ENCODE measurements at places on chromosomes 3 and 15.

- no peak for DNase-seq
Observed at GRCh38 chr3:135739779-135740178, 225.7 kb upstream of the PPP2R3A start.

DNA sequence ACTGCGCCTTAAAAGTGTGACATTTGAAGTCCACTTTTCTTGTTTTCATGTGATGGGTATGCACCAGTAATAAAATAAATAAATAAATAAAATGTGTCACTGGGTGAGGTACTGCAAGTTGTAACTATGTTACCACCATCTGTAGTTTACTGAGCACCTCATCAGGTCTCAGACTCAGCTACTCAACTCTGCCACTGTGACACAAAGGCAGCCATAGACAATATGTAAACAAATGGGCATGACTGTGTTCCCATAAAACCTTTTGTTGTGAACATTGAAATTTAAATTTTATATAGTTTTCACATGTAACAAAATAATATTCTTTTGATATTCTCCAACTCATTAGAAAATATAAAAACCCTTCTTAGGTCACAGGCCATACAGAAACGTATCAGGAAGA, 120.1 kb downstream of the DNAJB8 start:
- no peak for DNase-seq

- no peak for DNase-seq
Observed at GRCh38 chr3:116339441-116340028, 105.8 kb downstream of the LSAMP start.

DNA sequence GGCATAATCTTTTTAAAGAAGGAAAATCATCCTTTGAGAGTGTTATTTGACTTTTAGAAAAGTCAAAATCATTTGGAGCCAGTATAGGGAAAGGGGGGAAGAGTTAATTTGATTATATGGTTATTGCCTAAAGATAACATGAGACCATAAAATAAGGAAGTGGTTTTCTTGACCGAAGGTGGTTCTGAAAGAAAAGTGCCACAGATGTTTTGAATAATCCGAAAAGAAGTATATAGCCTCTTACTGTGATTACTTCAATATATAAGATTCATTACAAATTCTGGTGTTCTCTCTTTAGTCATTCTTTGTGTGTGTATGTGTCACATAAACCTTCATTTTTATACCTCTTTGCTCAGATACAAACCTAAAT, 1.1 kb downstream of the DNAJB11 start:
- no peak for DNase-seq

DNA sequence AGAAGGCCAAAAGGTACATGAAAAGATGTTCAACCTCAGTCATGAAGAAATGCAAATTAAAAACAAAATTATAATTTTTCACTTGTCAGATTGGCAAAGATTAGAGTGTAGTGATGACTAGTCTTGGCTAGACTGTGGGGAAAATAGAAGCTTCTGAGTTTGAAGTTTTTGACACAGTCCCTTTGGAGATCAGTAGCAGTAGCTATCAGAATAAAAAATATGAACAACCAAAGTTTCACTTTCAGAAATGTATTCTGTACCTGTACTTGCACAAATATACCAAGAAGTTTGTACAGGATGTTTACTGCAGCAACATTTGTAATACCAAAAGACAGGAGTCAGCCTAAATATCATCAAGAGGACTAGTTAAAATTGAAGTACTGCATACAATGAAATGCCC, 14.1 kb downstream of the ATP2C1 start:
- no peak for DNase-seq

GRCh38 chr15:81056304-81056703, 55.6 kb downstream of the TLNRD1 start:
- no peak for DNase-seq

GRCh38 chr3:126837773-126838172, 133.7 kb downstream of the CHCHD6 start:
- no peak for DNase-seq

- no peak for DNase-seq
Observed at GRCh38 chr15:69172847-69173246, 12.4 kb downstream of the GLCE start.

GRCh38 chr15:33135355-33135781, 59.1 kb downstream of the FMN1 start:
- no peak for DNase-seq

DNA sequence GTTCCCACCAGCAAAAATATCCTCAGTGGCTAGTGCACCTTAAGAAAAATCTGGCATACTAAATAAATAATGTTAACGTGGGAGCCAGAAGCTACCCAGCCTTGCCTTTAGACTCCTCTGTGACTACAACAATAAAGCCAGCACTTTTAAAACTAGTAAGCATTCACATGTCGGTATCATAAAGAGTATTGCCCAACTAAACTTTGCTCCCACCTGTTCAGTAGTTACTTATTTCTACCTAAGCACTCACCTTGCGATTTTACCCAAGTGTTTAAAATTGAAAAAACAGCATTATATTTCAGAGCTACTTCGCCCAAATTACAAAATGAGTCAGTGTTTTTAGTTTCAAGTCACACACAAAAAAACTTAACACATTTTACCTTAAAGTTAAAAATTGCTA, 12.8 kb downstream of the ALDH1L1 start:
- DNase-seq, result no peak

- no peak for DNase-seq
Observed at GRCh38 chr3:44874308-44874707, at the start of gene TGM4. Gene TGM4 (plus strand): TSS chr3:44874608. CDS start chr3:44874679, 71 bp downstream.

GRCh38 chr3:56157693-56158362, 310.4 kb downstream of the ERC2 start:
- DNase-seq, result no peak

DNA sequence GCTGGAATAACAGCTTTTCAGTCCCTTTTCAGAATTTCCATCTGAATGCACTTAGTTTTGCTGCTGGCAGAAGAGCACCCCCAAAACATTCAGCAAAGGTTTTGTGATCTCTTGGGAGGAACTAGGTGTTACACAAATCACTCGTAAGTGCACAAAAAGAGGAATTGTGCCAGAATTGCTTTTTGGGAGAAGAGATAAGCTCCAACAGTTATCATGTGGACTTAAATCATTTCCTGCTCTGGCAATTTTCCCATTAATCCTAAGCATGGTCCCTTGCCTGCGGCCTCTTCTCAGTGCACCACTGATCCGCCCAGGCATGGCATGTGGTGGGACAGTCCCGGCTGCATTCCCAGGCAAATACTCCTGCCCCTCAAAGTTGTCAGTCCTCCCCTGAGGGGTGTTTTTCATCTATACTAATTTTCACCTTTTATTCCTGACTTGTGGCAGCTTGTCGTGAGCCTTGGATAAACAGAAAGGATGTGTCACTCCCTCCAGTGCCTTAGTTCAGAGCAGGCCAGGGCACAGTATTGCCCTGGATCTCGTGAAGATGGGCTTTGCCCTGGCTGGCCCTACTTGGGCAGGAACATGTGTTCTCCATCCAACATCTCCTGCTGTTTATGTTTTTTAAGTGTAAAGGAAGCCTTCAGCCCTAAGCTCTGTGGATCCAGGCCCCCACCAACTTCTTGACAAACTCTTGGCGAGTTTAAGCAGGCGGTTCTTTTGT, 44.6 kb upstream of the VILL start:
- no peak for DNase-seq

DNA sequence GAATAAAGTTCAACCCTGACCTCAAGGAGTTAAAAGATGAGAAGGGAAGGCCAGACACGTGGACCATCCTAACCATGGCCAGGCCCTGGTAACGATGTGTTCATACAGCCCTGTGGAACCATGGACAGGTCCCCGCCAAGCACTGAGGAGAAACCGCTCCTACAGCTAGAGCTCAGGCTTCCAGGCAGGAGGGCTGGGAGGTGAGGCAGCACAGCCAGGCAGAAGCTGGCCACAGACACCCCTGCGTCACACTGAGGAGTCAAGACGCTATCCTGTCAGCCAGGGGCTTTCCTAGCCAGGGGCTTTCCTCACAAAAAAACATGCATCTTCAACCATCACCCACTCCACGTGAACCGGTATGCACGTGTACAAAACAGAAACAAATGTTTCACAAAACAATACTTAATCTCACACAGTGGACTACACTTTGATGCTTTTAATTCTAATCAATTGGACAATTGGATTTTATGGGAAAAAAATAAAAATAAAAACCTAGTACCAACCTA, 73.2 kb downstream of the TBC1D2B start:
- DNase-seq, result no peak

DNA sequence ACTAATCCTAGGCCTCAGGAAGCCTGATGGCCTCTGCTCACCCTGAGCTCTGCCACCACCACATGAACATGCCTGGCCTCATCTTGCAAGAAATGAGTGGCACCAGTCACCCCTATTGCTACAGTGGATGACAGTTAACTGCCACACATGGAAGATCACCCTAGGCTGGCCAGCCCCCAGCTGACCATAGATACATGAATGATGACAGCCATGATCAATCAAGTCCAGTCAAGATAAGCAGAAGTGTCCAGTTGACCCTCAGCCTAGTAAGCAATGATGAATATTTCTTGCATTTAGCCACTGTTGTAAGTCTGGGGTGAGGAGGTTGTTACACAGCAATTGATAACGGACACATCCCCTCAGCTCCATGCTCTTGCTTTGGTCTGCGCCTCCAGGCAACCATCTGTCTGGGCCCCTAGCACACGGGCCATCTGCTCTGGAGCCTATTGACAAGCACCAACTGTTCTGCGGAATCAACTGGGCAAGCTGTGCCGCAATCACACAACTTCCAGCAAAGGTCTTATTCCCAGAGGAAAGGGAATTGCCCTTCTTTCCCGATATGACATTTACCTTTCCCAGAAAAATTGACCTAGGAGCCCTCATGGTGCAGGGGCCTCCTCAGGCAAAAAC, 2.2 kb upstream of the LYZL4 start:
- no peak for DNase-seq

- peak; percentile 73 for DNase-seq
Observed at GRCh38 chr15:82680200-82681102, 29.2 kb downstream of the AP3B2 start.

- DNase-seq, result peak; percentile 33
Observed at GRCh38 chr3:195758721-195759353, 38.1 kb downstream of the MUC20 start.

GRCh38 chr3:4375911-4376310, 72.7 kb downstream of the SETMAR start:
- no peak for DNase-seq

DNA sequence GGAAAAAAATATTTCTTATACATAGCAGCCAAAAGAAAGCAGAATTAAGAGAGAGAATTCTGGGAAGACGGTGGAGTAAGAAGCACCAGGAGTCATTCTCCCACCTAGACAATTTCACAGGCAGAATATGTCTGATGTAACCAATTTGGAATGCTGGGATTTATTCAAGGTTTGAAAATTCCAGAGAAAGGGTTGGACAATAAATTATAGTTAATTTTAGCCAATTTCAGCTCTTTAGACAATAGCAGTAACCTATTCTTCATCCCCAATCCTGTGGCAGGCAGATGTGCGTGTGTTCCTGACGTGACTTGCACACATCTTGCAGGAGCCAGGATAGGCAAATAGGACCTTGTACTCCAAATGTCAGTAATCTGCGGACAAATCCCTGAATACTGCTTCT, 541.0 kb upstream of the NAALADL2 start:
- DNase-seq, result no peak

- DNase-seq, result no peak
Observed at GRCh38 chr15:69529961-69530633, 77.5 kb downstream of the RPLP1 start.

DNA sequence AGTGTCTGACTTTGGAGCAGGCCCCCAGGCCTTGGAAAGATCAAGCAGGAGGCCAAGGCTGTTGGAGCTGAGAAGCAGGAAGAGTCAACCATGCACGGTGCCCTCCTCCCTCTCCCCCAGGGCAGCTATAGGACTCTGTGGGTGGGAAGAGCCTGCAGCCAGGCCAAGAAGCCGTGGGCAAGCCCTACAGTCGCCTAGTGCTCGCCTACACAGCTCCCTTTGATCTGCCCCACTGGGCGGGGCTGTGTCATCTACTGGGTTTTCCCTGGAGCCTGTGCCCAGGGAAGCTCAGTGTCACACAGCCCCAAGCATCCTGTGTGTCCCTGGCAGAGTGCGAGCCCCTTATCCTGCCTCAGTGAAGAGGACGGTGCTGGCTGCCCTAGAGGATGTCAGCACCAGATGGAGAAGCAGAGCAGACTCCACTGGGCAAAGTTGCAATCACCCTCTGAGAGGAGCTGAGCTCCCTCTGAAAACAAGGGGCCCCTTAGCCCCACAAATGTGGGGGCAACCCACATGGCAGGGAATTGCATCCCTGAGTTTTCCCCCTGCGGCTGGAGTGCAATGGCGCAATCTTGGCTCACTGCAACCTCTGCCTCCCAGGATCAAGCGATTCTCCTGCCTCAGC, 72.2 kb downstream of the KLF13 start:
- DNase-seq, result no peak

DNA sequence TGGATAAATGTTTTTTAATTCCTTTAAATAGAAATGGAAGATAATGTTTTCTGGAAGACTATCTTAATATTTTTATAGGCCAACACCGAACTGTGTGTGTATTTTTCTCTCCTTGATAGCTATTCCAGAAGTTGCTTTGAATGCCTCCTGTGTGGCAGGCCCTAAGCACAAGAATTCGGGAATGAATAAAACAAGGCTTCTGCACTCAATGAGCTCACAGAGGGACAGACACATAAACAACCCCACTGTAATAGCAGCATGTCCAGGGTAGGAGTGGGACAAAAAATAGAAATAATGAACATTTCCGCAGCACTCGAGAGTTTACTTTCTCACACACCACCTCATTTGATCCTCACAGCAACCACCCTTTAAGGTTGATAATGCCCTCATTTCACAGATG, 18.0 kb downstream of the SRGAP3 start:
- DNase-seq, result no peak

GRCh38 chr3:73520931-73521461, 103.7 kb downstream of the PDZRN3 start:
- DNase-seq, result no peak

- DNase-seq, result no peak
Observed at GRCh38 chr3:52781741-52782140, 4.3 kb downstream of the ITIH1 start.
